ENCODE measurements at places on chromosomes 2 and 18.

DNA sequence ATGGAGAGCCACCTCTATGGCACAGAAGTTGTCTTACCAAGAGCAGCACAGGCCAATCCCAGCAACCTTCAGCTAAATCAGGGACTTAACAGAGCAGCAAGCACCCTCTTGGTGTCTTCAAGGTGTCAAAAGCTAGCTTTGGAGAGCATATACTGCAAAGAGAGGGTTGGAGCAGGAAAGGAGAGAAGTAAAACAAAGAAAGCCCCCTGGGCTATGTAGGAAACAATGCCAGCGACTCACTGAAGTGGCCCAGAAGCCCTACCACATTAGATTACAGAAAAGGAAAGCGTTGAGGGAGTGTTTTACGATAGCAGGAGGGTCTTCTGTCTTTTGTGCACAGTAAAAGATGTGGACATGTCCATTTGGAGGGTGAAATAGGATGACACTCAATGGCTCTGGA lies 233.4 kb downstream of the MREG start:
- DNase-seq, result no peak

DNA sequence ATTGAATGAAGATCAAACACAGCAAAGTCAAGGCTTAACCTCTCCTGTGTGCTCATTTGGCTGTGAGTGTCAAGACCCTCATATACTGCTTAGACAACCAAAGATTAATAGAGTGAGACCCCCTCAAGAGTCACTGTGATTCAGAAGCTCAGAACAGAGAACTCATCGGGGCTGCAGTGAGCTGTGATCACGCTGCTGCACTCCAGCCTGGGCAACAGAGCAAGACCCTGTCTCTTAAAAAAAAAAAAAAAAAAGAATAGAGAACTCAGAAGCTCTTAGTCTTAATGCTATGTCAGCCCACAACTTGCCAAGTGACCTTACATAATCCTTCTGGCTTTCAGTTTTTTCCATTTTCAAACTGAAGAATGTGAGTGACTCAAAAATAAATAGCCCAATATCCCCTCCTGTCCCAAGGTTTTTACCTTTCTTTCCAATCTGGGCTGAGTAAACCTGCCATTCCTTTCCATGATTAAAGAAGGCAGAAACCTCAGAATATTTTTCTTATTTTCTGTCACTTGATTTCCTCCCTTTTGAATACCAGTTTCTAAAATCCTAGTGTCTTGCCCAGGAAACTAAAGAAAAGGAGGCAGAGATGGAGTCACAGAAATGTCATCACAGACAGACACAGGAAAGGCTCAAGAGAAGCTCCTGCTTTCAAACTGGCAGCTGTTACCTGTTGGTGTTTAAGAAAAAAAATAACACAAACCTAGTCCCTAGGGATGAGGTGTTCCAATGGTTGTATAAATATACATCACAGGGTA lies 102.4 kb downstream of the CACNB4 start:
- DNase-seq, result no peak

DNA sequence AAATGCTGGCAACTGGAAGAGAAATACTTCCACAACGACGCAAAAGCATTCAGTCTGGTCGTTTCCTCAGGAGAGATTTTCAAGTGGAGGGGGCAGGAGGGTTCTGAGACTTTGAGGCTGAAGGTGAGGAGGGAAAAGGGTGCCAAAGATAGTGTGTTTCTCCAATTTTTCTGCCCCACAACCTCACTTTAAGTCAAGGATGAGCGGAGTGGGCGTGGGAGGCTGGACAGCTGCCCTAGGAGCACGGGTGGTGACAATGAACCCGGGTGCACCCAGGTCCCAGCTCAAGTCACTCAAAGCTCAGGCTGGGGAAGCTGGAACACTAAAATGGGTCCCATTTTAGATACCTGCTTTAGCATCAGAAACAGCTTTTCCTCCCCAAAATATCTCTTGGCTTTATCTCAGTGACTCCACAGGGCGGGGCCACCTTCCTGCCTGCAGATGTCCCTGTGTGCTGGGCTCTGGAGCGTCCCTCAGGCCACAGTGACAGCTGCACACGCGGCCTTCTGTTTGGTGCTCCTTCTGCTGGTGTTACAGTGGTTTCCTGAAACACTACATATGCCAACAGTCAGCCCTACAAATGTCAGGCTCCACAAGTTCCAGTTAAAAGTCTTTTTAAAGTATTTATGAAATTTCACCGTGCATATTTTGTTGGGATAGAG lies 1.4 kb upstream of the MBP start:
- DNase-seq, result no peak

GRCh38 chr2:240450532-240451107 lies 15.2 kb downstream of the GPC1 start:
- no peak for DNase-seq

GRCh38 chr2:25954199-25954752 lies 28.0 kb downstream of the KIF3C start:
- no peak for DNase-seq

DNA sequence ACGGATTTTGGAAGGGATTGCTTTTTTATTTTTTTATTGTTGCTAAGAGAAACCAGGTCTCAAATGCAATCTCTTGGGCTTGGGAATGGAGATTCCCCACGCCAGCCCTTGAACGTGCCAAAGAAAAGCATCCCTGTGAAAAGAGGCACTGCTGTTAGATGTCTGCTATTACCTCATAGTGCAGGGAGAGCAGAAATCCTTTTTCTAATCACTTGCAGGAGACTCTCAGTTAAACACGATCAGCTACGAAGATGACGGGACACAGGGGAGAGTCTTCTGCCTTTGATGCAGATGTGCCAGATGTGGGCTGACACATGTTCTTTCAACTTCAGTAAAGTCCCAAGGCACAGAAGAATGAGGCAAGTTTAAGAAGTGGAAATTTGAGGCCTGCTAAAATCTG lies 381.6 kb upstream of the TRIB2 start:
- DNase-seq, result no peak

DNA sequence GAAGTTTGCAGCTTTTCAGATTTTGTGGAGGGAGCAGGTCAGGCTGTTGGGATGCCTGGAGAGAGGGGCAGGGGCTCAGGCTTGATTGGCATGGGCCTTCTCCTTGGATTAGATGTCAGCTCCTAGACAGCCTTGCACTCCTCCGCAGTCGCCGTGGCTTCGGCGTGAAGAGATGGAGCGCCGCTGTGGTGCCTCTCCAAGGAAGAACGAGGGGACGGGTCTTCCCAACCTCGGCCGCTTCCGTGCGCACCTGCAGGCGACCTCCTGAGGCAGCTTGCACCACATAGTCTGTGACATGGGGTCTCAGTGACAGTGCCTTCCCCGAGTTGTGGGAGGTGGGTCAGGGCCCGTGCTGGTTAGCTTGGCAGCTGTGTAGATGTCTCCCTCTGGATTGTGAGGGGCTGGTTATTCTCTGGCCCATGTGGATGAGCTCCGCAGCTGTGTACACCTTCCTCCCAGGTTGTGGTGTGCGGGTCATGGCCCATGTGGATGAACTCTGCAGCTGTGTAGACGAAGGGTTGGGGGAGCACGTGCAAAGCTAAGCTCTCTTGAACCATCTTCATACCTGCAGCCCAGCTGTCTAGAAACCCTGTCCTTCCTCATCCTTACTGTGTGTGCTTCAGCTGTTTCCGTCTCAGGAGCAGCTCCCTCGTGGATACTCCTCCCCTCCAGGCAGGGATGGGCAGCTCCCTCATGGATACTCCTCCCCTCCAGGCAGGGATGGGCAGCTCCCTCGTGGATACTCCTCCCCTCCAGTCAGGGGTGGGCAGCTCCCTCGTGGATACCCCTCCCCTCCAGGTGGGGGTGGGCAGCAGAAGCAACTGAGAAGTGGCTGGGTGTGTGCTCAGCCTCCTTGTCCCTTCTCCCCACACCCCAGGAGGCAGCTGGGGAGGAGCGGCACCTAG lies 170.3 kb downstream of the LDLRAD4 start:
- DNase-seq, result no peak

GRCh38 chr2:237520290-237520689 lies 33.2 kb downstream of the MLPH start:
- no peak for DNase-seq

DNA sequence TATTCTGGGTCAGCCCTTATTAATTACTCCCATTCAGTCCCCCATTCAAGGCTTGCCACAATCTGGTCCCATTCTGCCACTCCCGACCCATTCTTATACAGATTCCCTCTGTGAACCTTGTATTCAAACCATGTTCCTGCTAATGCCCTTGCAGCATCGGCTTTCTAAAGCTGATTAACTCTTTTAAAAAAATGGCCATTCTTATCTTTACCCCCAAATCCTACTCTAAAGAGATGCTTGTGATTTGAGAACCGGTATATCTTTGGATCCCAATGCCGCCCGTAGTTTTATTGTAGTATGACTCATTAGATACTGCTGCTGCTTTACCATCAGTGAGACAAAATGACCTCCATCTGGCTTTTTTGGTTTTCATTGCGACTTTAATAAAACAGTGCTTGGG lies 72.2 kb downstream of the XRCC5 start:
- no peak for DNase-seq

- no peak for DNase-seq
These were observed 30.0 kb downstream of the IL1R2 start for GRCh38 chr2:102021779-102022178.

- no peak for DNase-seq
These were observed 58.1 kb downstream of the SKA1 start for GRCh38 chr18:50432915-50433314.

- DNase-seq, result no peak
These were observed 2.1 kb upstream of the TSPYL6 start for GRCh38 chr2:54258166-54258565.

DNA sequence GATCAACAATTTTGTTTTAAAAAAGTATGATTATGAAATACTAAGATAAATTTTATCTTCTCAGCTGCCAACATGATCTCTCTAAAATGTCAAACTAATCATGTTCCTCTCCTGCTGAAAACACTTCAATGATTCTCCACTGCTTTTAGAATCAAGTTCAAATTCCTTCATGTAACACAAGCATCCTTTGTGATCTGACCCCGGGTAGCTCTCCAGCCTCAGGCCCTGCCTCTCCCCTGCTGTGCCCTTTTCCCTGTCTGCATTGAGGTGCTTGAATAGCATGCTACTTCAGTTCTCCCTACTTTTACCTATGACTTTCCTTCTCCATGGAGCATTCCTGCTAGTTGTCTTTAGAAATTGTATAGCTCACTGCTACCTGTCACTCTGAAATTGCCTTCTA lies 274.8 kb downstream of the PDE11A start:
- DNase-seq, result no peak

DNA sequence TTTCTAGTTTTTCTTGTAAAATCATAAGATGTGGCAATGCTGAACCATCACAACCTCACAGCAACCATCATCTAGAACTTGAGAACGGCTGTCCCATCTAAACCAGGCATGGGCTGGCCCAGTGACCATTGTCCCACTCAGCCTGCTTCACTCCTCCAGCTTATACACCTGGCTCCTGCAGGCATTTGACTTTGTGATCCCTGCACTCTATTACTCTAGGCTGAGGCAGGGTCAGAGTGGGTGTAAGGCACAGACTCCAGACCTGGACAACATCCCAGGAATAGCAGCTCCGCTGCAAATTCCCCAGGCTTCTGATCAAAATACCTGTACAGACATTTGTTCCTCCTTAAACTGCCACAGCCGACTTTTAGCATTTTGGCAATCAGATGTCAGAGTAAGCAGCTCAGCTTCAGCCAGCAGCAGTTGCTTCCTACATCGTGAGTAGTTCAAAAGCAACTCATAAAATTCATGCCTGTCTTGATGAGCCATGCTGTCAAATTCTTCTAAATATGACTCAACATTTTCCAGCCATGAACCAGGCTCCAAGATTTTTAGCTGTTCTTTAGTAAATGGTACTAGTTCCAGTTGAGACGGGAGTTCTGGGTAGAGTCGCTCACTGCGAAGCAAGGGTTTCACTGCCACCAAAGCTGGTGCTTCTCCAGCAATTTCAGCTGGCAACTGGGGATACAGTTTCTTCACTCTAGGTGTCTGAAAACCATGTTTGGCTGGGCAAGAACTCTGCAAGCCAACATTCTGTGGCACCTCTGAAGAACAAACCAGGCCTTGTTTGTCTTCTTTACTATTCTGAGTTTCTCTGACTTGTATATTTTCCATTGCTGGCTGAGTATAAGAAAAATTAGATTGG lies 12.8 kb downstream of the EPG5 start:
- DNase-seq, result no peak

DNA sequence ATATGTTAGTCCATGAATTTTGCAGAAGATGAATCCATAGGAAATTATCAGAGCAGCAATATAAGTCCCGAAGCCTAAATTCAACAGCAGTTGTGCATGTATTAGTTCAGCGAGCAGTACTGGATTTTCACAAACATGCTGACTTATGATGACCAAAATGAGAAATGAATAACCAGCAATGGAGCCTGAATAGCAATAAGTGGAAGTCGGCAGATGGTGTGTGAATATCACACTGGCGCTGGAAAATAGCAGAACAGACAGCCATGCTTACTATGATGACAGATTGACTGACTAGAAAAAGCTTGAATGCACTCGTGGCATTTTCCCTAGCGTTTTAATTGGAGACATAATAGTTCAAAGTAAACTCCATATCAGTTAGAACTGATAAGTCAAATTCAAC lies 1114.5 kb downstream of the DSC3 start:
- DNase-seq, result no peak

DNA sequence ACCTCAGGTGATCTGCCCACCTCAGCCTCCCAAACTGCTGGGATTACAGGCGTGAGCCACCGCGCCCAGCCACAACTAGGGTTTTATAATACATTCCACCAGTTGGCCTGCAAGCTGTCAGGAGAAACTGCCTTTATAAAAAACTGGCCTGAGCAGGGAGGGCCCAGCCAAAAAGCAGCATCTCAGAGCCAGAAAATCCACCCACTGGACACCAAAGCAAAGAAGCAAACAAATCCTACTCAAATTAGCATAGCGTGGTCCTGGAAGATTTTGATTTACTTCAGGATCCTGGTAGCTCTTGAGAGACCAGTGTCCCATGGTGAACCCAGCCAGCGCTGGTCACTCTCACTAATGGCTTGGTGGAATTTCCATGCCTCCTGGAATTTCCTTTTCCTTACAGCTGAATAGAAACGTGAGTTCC lies 60.0 kb upstream of the PXDN start:
- DNase-seq, result no peak

DNA sequence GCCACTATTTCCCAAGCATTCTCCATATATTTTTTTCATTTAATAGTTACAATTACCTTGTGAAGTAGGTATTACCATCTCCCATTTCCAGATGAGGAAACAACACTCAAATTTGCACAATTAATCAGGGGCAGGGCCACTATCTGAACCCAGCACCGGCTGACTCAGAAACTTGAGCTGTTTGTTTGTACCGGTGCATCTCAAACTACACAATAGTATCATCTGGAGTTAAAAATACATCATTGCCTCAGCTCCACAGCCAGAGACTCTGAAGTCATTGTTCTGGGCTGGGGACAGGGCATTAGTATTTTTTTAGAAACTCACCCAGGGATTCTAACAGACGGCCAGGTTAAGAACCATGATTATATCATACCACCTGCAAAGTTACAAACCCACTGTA lies 55.9 kb downstream of the CDCA7 start:
- DNase-seq, result no peak

GRCh38 chr18:53864770-53865169 lies 359.7 kb downstream of the MBD2 start:
- no peak for DNase-seq
